ENCODE measurements at places on chromosomes 3 and 15. TPM values are rescaled to one million over a fixed set of nuclear protein-coding genes. Genes with fewer than 3 reads are reported as not detected.

DNA sequence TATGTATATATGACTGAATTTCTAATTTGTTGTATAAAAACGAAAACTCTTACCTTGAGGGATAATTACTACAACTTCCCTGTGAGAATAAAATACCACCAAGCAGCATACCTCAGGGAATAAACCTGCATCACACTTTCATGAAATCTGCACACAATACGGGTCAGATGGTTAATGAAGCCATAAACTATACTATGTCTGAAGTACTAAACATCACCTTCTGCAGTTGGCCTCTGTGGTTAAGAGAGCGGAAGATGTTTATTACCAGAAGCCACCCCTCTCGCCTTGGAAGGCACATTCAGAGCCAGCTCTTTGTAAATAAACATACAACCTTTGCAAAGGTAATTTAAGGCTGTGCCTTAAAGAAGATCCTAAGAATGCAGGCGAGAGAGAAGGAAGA lies 462.1 kb upstream of the NR2F2 start:
- no peak for DNase-seq
- peak overlapping the region; percentile 68 for H3K27ac ChIP-seq
- peaks cover 31% of the 10 kb centered on the region for H3K27me3 ChIP-seq
- peaks cover 51% of the 10 kb centered on the region for H3K4me1 ChIP-seq

GRCh38 chr3:128488991-128489673 lies 3.9 kb downstream of the GATA2 start:
- H3K27me3 ChIP-seq: peaks cover 80% of the 10 kb centered on the region
- peak; percentile 64 for DNase-seq
- H3K36me3 ChIP-seq: no peaks in the 10 kb centered on the region
- no peak overlapping the region for H3K27ac ChIP-seq

Gene CMC1
- 45.6 TPM for total RNA-seq

DNA sequence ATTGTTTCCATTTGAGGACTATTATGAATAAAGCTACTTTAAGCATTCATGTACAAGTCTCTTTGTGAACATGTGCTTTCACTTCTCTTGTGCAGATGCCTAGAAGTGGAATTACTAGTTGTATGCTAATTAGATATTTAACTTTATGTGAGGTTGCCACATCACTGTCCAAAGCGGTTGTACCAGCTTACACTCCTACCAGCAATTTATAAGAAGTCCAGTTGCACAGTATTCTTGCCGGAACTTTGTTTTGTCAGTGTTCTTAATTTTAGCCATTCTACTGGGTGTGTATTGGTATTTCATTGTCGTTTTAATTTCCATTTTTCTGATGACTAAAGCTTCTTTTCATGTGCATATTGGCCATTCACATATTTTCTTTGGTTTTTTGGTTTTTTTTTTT lies 29.1 kb downstream of the SEMA3G start:
- H3K36me3 ChIP-seq: peaks cover 4% of the 10 kb centered on the region
- H3K4me3 ChIP-seq: no peak overlapping the region
- no peaks in the 10 kb centered on the region for H3K27me3 ChIP-seq
- DNase-seq: no peak

Gene PRRT3
- 5.9 TPM for total RNA-seq

- no peak overlapping the region for H3K27ac ChIP-seq
- no peak for DNase-seq
- H3K27me3 ChIP-seq: no peaks in the 10 kb centered on the region
- H3K4me3 ChIP-seq: no peak overlapping the region
- peaks cover 17% of the 10 kb centered on the region for H3K4me1 ChIP-seq
Observed at GRCh38 chr3:51535146-51536019, 3.1 kb upstream of the RAD54L2 start.

Gene ADAMTS7
- 0.14 TPM for total RNA-seq

- no peak overlapping the region for H3K27ac ChIP-seq
- H3K4me1 ChIP-seq: peaks cover 3% of the 10 kb centered on the region
- H3K4me3 ChIP-seq: no peak overlapping the region
- no peak for DNase-seq
- H3K27me3 ChIP-seq: no peaks in the 10 kb centered on the region
- peaks cover 7% of the 10 kb centered on the region for H3K36me3 ChIP-seq
Observed at GRCh38 chr3:99931059-99931458, 113.4 kb downstream of the CMSS1 start.

Gene WDR93
- not detected for total RNA-seq

DNA sequence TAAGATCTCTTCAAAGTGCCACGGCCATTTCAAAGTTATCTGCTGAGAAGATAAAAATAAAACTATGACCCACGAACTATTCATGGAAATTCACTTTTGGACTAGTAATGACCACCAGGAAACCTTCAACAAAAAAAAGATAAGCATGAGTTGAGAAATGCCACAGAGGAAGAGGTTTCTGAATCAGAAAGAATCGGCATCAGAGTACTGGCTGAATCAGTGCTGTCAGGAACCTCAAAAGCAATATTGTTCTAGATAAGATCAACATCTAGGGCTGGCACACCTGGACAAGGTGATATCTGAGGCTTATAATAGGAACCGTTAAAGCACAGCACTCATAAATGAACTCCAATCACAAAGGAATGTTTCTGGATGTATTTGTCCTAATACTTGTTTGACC lies 72.7 kb downstream of the PEAK1 start:
- peaks cover 30% of the 10 kb centered on the region for H3K36me3 ChIP-seq
- DNase-seq: no peak
- H3K27ac ChIP-seq: no peak overlapping the region
- H3K4me3 ChIP-seq: no peak overlapping the region

- H3K27ac ChIP-seq: no peak overlapping the region
- no peak overlapping the region for H3K4me3 ChIP-seq
- H3K4me1 ChIP-seq: no peaks in the 10 kb centered on the region
- no peak for DNase-seq
Observed at GRCh38 chr3:174253940-174254339, 605.2 kb upstream of the NAALADL2 start.

Gene ITIH3
- not detected for total RNA-seq

Gene C3orf85
- total RNA-seq: not detected

Gene PARP15
- 52.8 TPM for total RNA-seq

Gene ERICH6
- total RNA-seq: not detected

DNA sequence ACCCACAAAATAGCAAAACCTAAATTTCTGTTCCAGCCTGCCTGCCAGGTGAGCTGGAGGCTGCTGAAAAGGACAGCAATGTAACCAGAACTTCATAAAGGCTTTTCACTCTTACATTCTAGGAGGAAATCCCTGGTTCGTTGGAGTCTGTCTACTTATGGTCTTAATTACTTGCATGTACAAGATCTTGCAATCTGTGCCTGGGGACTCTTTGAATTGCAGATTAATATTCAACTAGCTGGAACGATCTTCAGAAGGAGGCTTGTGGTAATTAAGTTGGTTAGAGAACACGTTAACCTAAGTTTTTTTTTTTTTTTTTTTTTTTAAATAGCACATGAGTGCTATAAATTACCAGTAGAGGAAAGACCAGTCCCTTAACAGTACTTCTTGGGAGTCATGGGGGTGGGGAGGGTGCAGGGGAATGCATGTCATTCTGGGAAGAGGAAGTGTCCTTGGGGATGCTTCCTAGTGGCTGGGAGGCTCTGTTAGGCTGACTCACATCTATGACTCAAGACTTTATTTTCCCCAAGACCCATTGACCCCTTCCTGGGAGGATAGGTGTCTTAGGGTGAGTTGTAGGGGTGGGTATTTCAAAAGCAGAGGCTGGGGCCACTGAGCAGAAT lies 139.8 kb downstream of the RAB11A start:
- DNase-seq: no peak
- H3K27me3 ChIP-seq: peaks cover 2% of the 10 kb centered on the region
- peaks cover 5% of the 10 kb centered on the region for H3K4me1 ChIP-seq
- H3K4me3 ChIP-seq: no peak overlapping the region
- no peak overlapping the region for H3K27ac ChIP-seq
- no peaks in the 10 kb centered on the region for H3K36me3 ChIP-seq

GRCh38 chr15:82646250-82647044 lies 716 bp downstream of the CPEB1 start:
- DNase-seq: peak; percentile 34
- H3K36me3 ChIP-seq: no peaks in the 10 kb centered on the region
- peak overlapping the region; percentile 70 for H3K4me3 ChIP-seq
- H3K27ac ChIP-seq: no peak overlapping the region
- peaks cover 62% of the 10 kb centered on the region for H3K27me3 ChIP-seq

Gene CHDH
- 0.11 TPM for total RNA-seq

- H3K4me3 ChIP-seq: no peak overlapping the region
- peaks cover 5% of the 10 kb centered on the region for H3K27me3 ChIP-seq
- no peak overlapping the region for H3K27ac ChIP-seq
- H3K36me3 ChIP-seq: no peaks in the 10 kb centered on the region
Observed at GRCh38 chr15:57631386-57632110, 39.8 kb downstream of the MYZAP start.

Data from activated naive CD8-positive, alpha-beta T cell treated with anti-CD3 and anti-CD28 coated beads, Interleukin-2, amount 10 ng/mL, durations not matched to agents 7 days and 5 days (primary cell).